ENCODE measurements at places on chromosomes 4 and X.
A peak's percentile ranks its signal among the peaks of the same experiment; 100 is the strongest.

- no peak overlapping the region for H3K4me3 ChIP-seq
- H3K27me3 ChIP-seq = no peaks in the 10 kb centered on the region
- DNase-seq = no peak
- no peak overlapping the region for H3K27ac ChIP-seq
- no peaks in the 10 kb centered on the region for H3K4me1 ChIP-seq
- no peaks in the 10 kb centered on the region for H3K36me3 ChIP-seq
Observed at GRCh38 chrX:94977986-94978385, 1304.0 kb downstream of the FAM133A start.

GRCh38 chr4:180106122-180106521 is 2137.1 kb upstream of the TENM3 start:
- H3K4me1 ChIP-seq = no peaks in the 10 kb centered on the region
- DNase-seq = no peak
- no peak overlapping the region for H3K4me3 ChIP-seq
- no peak overlapping the region for H3K27ac ChIP-seq

DNA sequence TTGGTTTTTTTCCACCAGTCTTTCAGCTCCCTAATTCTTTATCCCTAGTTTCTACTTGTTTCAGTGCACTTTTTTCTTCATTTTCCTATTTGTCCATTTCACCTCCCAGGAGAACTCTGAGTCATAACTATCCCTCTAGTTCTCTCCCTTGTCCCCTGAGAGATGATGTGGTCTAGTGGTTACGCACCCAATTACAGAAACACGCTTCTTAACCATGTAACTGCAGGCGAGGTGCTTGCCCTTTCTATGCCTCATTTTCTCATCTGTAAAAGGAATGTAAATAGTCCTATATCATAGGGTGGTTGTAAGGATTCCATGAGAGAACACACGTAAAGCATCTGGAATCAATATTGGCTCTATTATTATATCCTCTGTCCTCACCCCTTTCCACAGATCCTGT is 8.8 kb upstream of the GRPR start:
- no peaks in the 10 kb centered on the region for H3K27me3 ChIP-seq
- DNase-seq = no peak
- no peak overlapping the region for H3K27ac ChIP-seq
- H3K4me1 ChIP-seq = no peaks in the 10 kb centered on the region
- H3K4me3 ChIP-seq = no peak overlapping the region
- no peaks in the 10 kb centered on the region for H3K36me3 ChIP-seq

GRCh38 chrX:154515966-154516655 is at the start of gene FAM3A:
Gene FAM3A, minus strand, starts transcription at chrX:154516232. Its CDS starts 460 bp downstream, at chrX:154515772.
- H3K36me3 ChIP-seq = no peaks in the 10 kb centered on the region
- H3K4me1 ChIP-seq = peaks cover 25% of the 10 kb centered on the region
- H3K4me3 ChIP-seq = peak within 1 kb of the TSS; percentile 67
- no peaks in the 10 kb centered on the region for H3K27me3 ChIP-seq
- DNase-seq = peak; percentile 90

DNA sequence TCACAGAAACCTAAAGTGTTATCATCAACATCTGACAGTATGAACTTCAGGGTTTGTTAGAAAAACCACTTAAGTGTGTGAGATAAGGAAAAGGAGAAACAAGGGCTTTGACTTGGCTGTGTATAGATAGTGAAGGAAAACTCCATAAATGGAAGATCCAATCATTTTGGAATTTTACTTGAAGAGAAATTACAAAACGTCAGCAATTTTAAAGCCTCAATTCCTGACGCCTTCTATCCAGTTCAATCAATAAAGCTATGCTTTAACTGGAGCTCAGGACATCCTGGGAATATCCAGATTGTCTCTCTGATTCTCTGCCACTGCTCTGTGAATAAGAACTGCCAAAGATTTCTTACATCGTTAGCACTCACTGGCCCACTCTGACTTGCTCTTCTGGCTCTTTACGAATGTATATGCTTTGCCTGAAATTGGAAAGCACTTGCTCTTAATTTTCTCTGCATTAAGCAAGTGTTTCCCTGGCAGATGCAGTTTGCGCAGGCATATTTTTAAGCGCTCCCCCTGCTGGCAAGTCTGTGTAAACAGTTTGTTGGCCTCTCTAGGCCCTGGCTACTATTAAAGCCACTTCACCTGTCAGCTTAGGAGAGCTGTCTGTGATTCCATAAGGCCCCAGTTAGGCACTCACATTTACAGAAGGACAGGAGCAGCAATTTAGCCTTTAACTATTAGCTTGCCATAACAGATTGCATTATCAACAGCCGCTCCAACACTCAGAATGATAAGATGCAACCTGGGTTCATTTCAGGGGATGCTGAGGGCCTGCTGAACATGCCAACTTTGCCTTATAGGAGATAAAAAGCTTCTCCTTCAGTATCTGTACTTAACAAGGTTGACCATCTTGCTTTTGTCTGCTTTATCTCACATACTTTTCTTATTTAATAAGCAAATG is 251.4 kb upstream of the DDX53 start:
- H3K27ac ChIP-seq = no peak overlapping the region
- H3K4me1 ChIP-seq = no peaks in the 10 kb centered on the region
- H3K36me3 ChIP-seq = no peaks in the 10 kb centered on the region

- no peak overlapping the region for H3K4me3 ChIP-seq
- no peaks in the 10 kb centered on the region for H3K27me3 ChIP-seq
- no peak for DNase-seq
- no peak overlapping the region for H3K27ac ChIP-seq
Observed at GRCh38 chrX:110671068-110671803, 124.4 kb downstream of the CHRDL1 start.

GRCh38 chr4:38284294-38285030 is 324.3 kb downstream of the PTTG2 start:
- H3K4me3 ChIP-seq = no peak overlapping the region
- H3K4me1 ChIP-seq = no peaks in the 10 kb centered on the region
- no peaks in the 10 kb centered on the region for H3K36me3 ChIP-seq
- DNase-seq = no peak
- H3K27me3 ChIP-seq = no peaks in the 10 kb centered on the region
- H3K27ac ChIP-seq = no peak overlapping the region

Measured in CD8-positive, alpha-beta memory T cell (primary cell).